ENCODE measurements at places on chromosomes 2 and 18. TPM values are rescaled to one million over a fixed set of nuclear protein-coding genes. Genes with fewer than 3 reads are reported as not detected.

CDH19 gene
- not detected for total RNA-seq

PLEK gene
- total RNA-seq = not detected

DNAJC10 gene
- 96.9 TPM for total RNA-seq

TWSG1 gene
- 29.1 TPM for total RNA-seq

LRATD1 gene
- total RNA-seq = 5.7 TPM

GNAL gene
- total RNA-seq = 21.2 TPM

KCNG2 gene
- total RNA-seq = not detected

CCL20 gene
- total RNA-seq = not detected

REEP1 gene
- total RNA-seq = 1.6 TPM

ABCG5 gene
- not detected for total RNA-seq

MDH1B gene
- 1.7 TPM for total RNA-seq

LHCGR gene
- 0.45 TPM for total RNA-seq

GALR1 gene
- total RNA-seq = 0.74 TPM

ADCYAP1 gene
- not detected for total RNA-seq

OTOF gene
- total RNA-seq = not detected

CCDC141 gene
- 8.0 TPM for total RNA-seq

RGPD4 gene
- not detected for total RNA-seq

SETBP1 gene
- total RNA-seq = 3.7 TPM

IGFBP5 gene
- 0.74 TPM for total RNA-seq

ATAD2B gene
- 19.3 TPM for total RNA-seq

KIDINS220 gene
- total RNA-seq = 38.2 TPM

ALK gene
- total RNA-seq = 0.35 TPM

VWC2L gene
- not detected for total RNA-seq

NETO1 gene
- 20.7 TPM for total RNA-seq

SERPINB4 gene
- 1.1 TPM for total RNA-seq

SCYGR4 gene
- not detected for total RNA-seq

NFE2L2 gene
- total RNA-seq = 35.0 TPM

IL1A gene
- total RNA-seq = 0.73 TPM

AUP1 gene
- total RNA-seq = 89.4 TPM

NYAP2 gene
- total RNA-seq = not detected

CCDC74B gene
- 34.5 TPM for total RNA-seq

PDE6D gene
- 50.3 TPM for total RNA-seq

TRIM54 gene
- 3.3 TPM for total RNA-seq

CAPN14 gene
- 0.54 TPM for total RNA-seq

ZNF385B gene
- total RNA-seq = 1.5 TPM

PAX8 gene
- 0.16 TPM for total RNA-seq

ANKRD39 gene
- 18.3 TPM for total RNA-seq

TLX2 gene
- total RNA-seq = 0.21 TPM

TXNDC2 gene
- not detected for total RNA-seq

RNASEH1 gene
- 42.0 TPM for total RNA-seq

TMEM247 gene
- total RNA-seq = not detected

CNDP1 gene
- not detected for total RNA-seq

HAUS1 gene
- total RNA-seq = 83.0 TPM

ELP2 gene
- total RNA-seq = 124 TPM

EFHD1 gene
- 3.4 TPM for total RNA-seq

MSTN gene
- not detected for total RNA-seq

UCN gene
- 0.59 TPM for total RNA-seq

TPGS2 gene
- total RNA-seq = 167 TPM

RAMP1 gene
- 2.7 TPM for total RNA-seq

All from GM23338 (cell line).